DND-41 (cell line): ENCODE measurements at places on chromosomes 7 and 10.

GRCh38 chr10:79093658-79094411 is 25.1 kb downstream of the ZMIZ1 start:
- peak; percentile 14 for DNase-seq

- no peak for DNase-seq
Measured at GRCh38 chr7:113606325-113606724, 312.5 kb downstream of the PPP1R3A start.

GRCh38 chr7:12130609-12131008 is 80.5 kb upstream of the TMEM106B start:
- DNase-seq = no peak

- DNase-seq = no peak
Measured at GRCh38 chr7:37352251-37352880, 96.3 kb downstream of the ELMO1 start.

DNA sequence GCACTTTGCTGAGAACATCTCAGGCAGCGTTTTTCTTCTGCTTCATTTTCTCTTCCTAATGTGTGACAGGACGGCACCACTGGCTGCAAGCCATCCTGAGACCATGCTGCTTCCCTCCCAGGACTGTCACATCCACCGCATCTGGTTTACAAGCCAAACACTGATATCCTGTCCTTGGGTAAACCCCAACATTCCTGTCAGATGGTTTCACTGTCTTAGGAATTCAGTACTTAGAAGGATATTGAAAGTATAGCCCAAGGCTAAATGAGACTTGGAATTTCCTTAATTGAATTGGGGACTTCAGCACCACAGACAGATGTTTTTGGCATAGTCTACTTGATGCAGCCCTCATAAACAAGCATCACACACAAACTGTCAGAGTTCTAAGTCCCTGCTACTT is 74.2 kb upstream of the PLXNA4 start:
- DNase-seq = no peak

DNA sequence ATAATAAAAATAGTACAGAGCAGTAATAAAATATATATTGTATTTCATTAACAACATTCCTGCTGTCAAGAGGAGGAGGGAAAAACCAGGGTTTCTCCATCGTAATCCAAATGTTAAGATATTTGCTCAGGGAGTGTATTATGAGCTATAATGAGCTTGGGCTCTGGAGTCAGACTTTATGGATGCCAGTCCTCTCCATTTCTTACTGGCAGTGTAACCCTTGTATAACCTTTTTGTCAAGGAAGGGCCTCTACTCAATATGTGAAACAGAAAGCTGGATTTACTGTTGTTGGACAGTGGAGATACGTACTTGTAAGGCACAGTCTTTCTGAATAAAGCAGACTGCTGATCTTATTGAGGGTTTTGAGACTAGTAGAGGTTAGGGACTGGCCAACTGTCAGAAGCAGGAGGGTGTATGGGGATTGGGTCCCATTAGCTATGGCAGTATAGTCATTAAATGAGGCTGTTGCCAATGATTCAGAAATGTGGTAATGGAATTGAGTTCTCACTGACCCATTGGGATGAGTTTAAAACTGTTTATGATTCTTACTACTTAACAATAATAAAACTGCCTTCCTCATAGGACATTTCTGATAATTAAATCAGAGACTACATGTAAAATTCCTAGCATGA is 56.5 kb downstream of the ZNF277 start:
- DNase-seq = no peak

DNA sequence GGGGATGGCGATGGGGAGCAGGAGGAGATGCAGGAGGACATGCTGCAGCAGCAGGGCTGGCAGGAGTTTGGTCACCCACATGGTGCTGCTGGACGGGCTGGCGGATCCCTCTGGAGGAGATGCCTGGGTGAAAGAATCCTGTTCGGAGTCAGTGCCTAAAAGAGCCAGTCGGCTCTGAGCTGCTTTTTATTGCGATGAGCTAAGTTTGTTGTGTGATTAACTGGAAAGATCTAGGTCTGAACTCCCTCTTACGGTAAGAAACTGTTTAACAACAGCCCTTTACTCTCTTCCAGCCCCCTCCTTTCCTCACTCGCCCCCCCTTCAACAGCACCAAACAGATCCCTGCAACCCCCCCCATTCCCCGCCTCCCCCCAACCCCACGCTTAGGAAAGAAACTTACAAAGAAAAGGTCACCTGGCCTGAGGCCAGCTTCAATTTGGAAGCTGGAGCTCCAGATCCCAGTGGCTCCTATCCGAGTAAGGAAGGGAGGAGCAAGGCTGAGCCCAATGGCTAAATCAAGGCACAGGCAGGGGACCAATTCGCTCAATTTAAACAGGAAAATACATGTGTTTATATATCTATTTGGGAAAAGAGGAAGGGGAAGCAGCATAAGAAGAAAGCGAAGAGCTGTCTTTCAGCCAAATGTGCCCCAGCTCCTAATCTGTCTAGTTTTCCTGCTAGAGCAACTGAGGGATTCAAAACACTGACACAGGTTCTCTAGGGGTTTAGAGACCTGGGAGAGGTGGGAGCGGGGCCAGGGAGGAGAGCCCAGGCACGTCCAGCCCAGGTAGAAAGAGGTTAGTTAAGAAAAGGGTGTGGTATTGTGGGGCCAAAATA is at the start of gene HGF:
HGF (minus strand) TSS at position 157 of the 837 bp plus-strand sequence; CDS start at position 81, 76 bp downstream.
- DNase-seq = no peak

DNA sequence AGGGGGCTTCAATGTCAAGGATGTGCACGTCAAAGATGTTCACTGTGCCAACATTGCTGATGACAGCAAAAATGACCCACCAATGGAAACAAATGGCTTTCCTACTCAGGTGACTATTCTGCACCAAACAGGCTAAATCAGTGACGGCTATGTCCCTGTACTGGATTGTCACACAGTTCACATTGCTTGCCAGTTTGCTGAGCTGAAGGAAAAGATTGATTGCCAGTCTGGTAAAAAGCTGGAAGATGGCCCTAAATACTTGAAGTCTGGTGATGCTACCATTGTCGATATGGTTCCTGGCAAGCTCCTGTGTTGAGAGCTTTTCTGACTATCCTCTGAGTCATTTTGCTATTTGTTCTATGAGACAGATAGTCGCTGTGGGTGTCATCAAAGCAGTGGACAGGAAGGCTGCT is 202.2 kb upstream of the ETV1 start:
- DNase-seq = no peak

DNA sequence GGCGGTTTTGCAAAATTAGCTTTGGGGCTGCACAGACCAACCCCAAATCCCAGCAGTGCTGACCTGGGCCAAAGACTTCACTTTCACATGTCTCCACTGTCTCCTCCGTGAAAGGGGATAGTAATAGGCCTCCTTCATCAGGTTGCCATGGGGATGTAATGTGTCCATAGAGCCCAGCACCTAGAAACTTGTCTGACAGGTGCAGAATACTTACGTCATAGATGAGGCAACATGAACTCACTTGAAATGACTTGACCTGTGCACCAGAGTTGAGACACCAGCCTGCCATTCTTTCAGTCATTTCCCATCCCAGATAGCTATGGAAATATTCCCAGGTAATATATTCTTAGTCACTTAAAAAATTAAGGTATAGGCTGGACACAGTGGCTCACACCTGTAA is 94.2 kb downstream of the INSYN2A start:
- DNase-seq = no peak

GRCh38 chr7:102412548-102412947 is 16.4 kb downstream of the PRKRIP1 start:
- DNase-seq = no peak

GRCh38 chr7:110790992-110791391 is 299.9 kb upstream of the LRRN3 start:
- no peak for DNase-seq

DNA sequence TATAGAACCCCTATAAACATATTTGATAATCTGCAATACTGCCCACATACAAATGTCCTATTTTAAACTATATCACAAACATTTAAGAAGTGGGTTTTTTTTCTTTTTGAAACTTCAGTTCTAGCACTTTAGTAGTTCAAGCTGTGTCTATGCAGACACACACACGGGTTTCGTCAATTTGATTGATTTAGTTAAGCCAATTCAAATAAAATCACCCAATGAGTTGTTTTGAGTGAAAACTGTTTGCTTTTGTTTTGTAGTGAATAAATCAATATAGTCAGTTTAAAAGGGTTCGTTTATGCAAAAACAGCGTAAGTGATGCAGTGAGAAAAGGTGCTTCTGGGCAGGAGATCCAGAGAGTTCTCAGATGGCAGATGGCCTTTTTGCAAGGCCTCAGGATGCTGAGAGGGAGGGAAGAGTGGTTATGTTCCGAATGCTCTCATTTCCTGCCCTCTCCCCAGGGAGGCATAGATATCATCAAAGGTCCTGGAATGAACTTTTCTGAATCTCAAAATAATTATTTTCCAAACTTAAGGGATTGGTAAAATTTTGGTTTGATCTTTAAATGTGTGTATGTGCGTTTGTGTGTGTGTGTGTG is 102.7 kb downstream of the AGMO start:
- no peak for DNase-seq

DNA sequence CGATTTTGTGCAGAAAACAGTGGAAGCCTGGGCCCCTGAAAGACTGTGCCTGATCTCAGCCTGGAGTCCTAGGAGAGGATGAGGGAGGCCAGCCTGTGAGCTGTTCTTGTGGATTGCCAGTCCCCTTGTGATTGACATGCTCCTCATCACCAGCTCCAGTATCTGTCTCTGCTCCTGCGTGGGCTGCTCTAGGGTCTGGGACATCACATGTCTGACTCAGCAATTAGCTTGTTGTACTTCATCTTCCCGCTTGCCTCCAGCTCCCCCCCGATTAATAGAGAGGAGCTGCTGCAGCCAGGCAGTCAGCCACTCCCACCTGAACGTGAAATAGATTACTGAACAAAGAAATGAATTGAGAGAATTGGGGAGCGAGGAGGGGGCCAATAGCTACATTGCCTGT is 99.6 kb upstream of the TBX20 start:
- no peak for DNase-seq

- DNase-seq = no peak
Measured at GRCh38 chr7:17746020-17746530, 194.2 kb downstream of the SNX13 start.

GRCh38 chr10:33453081-33454025 is 118.9 kb upstream of the NRP1 start:
- no peak for DNase-seq

- DNase-seq = no peak
Measured at GRCh38 chr7:39407137-39407536, 159.1 kb upstream of the YAE1 start.

DNA sequence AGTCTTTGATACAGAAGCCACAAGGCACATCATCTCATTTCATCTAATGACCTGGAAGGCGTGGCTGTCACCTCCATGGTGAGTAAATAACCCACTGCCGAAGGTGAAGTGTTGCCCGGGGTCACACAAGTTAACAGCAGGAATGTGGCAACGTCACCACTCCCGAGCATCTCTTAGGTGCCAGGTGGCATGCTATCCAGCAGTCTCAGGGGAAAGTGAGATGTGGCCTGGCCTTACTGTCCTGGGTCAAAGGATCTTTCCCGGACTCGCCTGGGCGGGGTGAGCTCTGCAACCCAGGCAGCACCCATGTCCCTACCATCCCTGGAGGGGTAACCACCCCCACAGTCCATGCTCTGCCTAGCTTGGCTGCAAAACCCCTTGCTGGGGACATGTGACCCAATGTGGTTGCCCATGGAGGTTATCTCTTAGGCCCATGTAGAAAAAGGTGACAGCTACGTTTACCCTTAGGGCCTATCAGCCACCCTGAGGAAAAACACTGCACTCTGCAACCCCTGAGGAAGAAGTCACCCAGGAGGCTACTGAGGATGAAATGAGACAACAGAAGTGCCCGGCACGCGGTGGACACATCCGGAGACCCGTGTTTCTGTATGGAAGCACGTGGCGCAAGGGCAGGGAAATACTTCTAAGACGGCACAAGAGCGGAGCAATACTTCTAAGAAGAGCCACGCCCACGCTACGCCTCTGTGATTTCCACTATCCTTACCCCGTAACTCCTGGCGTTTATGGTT is 52.0 kb downstream of the BAIAP2L1 start:
- no peak for DNase-seq

DNA sequence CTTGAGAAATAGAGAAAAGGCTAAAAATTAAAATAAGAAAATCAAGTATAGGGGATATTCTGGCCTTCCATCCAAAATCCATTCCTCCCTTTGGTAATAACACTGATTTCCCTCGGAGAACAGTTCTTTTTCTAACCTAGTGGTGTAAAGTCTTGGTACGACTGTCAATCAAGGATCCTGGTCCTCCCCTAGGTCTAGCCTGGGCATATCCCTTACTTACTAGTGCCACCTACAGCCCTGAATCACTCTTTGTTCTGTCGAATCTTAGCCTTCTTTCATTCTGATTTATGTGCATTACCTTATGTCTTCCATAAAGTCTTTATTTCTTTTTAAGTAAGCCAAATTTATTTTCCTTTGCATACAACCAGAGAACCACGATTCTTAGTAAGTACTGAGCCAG is 298.7 kb upstream of the LRRTM3 start:
- no peak for DNase-seq

- DNase-seq = no peak
Measured at GRCh38 chr7:114818501-114818900, 103.4 kb upstream of the MDFIC start.

GRCh38 chr10:17793823-17794644 is 15.1 kb upstream of the MRC1 start:
- DNase-seq = no peak

DNA sequence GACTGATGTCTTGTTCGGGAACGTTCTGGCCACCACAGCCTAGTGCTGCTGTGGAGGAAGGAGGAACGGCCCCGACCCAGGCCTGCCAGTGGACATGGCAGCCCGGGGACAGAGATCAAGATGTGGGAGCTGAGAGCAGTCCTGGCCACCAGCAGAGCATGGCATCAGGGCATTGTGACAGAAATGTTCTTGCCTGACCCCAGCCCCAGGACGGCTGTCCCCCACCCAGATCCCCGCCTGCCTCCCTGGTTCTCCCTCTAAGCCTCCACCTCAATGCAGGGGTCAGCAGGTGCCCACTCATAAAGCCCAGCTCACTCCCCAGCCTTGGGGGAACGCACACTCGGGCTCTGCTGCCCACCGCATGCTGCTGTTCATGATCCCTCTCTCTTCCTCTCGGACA is 42.9 kb upstream of the HSPA12A start:
- no peak for DNase-seq

DNA sequence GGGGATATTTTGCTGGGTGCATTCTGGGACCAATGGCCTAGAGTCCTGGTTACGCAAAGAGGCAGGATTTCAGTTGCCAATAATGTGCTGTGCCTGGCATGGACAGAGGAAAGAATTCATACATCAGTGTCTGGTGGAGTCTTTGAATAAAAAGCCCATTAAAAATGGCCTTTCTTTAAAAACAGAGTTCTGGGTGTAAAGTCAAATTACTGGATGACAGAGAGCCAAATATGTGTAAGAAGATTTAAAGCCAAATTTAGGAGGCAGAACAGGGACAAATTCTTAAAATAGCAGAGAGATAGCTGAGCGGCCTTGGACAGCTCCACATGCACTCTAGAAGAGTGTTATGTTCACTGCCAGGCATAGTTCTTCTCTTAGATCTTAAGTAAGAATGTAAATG is 60.8 kb upstream of the MEOX2 start:
- no peak for DNase-seq

DNA sequence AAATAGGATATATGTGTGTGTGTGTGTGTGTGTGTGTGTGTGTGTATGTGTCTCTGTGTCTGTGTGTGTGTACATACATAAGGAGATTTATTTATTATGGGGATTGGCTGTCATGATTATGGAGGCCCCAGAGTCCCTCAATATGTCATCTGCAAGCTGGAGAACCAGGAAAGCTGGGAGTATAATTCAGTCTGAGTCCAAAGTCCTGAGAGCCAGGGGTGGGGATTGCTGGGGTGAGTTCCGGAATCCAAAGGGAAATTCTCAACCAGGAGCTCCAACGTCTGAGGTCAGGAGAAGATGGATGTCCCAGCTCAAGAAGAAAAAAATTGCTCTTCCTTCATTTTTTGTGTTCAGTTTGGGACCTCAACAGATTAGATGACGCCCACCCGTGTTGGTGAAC is 50.7 kb upstream of the PLPP4 start:
- no peak for DNase-seq
